Hematopoietic multipotent progenitor cell treated with erythropoietin and hydrocortisone succinate and interleukin-3 and kit ligand, for 15 days (in vitro differentiated cells): ENCODE measurements at places on chromosomes 16 and 17.
A peak's percentile ranks its signal among the peaks of the same experiment; 100 is the strongest.

- no peak for DNase-seq
Observed at GRCh38 chr16:85123891-85124635, 11.8 kb upstream of the CIBAR2 start.

GRCh38 chr17:4422864-4423263, 10.9 kb upstream of the SPNS3 start:
- no peak for DNase-seq

DNA sequence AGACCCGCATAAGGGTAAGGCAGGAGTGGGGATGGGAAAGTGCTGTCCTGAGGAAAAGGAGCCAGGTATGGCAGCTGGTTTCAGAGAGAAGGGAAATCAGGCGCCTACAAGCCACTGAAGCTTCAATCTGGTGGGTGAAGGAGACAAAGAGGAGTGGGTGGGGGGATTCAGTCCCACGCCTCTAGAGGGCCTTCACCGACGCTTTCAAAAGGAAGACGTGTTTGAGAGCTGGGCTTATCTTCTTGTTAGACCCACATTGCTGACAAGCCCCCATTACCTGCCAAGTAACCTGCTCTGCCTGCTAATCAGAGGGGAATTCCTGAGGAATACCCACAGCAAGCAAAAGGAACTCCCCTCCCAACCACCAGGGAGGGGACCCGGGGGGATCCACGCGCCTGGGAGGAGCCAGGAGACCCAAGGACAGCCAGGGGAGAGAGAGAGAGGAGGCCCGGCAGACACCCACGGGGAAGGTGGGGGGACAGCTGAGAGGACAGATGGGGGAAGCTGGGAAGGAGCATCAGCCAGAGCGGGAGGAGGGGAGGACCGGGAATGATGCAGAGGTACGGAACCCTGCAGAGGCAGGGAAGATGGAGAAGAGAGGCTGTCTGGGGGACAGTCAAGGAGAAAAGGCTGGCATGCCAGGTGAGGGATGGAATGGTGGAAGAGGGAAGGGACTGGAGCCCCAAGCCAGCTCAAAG, 1.0 kb downstream of the MTMR4 start:
- no peak for DNase-seq

DNA sequence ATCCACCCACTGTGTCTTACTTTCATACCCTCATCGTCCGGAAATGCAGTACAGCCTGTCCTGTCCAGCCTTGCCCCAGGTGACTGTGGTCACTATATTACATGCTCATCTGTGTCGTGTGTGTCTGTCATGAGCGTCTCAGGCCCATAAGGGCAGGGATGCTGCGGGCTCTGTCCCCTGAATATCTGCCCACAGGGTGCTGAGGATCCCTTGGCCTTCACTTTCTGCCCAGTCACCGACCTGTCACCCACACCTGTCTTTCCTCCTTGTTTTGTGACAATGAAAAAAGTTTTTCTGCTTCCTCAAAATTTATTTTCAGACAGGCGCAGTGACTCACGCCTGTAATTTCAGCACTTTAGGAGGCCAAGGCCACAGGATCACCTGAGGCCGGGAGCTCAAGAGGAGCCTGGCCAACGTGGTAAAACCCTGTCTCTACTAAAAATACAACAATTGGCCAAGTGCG, 1.4 kb upstream of the CTRB1 start:
- no peak for DNase-seq

DNA sequence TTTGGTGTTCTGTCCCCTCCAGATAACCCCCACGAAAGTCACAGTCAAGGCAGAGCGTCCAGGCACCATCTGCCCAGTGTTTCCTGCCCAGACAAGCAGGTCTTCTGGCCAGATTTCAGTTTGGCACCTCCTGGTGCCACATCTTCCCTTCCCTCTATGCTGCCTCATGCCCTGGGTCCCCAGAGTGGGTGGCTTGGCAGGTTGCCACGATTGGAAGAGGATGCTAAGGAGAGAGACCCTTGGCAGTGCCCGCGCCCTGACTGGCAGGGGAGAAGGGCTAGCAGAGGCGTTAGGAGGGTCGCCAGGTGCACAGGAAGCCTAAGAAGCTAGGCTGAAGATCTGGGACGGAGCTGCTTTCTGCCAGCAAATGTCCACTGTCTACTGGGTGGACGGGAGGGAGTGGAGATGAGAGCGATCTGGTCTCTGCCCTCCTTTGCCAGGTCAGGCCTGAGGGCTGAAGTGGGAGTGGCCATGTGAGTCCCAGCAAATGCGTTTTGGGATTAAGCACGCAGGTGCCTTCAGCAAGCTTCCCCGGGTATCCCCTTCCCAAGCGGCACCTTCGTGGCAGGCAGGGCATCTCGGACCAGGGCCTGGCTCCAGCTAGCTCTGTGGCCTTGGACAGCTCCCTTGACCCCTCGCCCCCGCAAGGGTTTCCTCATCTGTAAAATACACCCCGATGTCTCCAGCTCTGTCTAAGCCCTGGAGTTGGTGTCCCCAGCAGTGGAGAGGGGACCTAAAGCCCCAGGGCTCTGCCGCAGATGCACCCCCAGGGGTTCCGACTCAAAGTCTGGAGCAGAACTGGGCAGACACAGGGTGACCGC, 13.4 kb upstream of the CD300A start:
- DNase-seq: no peak

GRCh38 chr16:57462978-57463362, 491 bp downstream of the POLR2C start:
- no peak for DNase-seq

GRCh38 chr16:55056585-55057401, 126.1 kb downstream of the IRX5 start:
- no peak for DNase-seq

DNA sequence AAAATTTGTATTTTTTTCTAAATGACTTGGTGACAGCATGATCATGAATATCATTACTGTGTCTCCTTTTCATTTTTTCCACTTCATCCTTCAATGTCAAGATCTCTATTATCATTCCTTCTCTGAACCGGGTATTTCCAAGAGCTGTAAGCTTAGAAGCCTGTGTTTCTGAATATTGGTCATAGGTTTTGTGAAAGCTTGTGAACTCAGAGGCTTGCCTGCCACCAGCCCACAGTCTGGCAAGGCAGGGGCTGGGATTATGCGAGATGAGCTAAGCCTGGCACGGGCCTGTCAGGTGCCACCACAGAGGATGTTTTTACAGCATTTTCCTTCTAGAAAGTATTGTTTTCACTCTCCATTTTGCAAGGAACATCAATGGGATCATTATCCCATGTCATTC, 92.8 kb downstream of the MYH10 start:
- no peak for DNase-seq

- peak; percentile 41 for DNase-seq
Observed at GRCh38 chr16:3873482-3874173, 6.9 kb downstream of the CREBBP start.

- DNase-seq: no peak
Observed at GRCh38 chr16:70370924-70371323, 24.2 kb downstream of the DDX19A start.

GRCh38 chr17:61040666-61041065, 359.0 kb upstream of the TBX2 start:
- DNase-seq: no peak

DNA sequence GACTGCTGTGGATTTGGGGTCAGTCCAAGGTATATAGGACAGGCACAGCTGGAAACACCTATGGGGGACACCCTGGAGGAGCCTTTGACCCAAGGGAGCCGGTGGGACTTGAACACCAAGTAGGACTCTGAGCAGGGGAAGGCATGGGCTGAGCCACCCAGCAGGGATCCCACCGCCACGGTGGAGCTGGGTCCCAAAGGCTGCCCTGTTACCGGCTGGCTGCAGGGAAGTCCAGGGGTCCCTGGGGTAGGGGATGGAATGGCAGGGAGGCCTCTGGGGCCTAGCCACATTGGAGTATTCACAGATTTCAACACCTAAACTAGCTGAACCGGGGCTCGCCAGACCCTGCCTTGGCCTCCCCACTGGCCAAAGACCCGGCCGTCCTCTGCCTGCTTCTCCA, 39.7 kb upstream of the CREBBP start:
- DNase-seq: no peak

DNA sequence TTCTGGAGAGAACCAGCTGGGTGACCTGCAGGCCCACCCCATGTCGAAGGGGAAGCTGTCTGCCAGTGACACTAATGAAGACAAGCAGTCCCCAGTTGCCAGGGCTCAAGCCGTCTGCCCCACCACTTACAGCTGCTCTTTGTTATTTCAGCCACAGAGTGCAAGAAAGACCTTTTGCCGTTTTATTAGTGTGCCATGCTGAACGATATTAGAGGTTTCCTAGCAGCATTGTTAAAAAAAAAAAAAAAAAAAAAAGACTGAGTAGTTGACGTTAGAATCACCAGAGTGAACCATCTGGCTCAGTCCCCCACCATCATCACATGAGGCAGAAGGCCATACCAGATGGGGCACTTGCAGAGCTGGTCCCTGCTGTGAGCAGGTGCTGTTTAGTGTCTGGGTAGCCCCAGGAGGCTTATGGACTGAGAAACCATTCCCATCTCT, 26.5 kb upstream of the SLC39A11 start:
- DNase-seq: no peak

- DNase-seq: no peak
Observed at GRCh38 chr16:48834576-48834975, 224.6 kb upstream of the N4BP1 start.

- DNase-seq: peak; percentile 94
Observed at GRCh38 chr17:4554997-4555799, at the start of gene MYBBP1A. Gene MYBBP1A (minus strand): TSS chr17:4555384. CDS start chr17:4555324, 60 bp downstream.

- DNase-seq: no peak
Observed at GRCh38 chr17:66620528-66620927, 214.4 kb upstream of the CACNG5 start.

GRCh38 chr17:73841431-73842060, 197.3 kb upstream of the SDK2 start:
- DNase-seq: no peak

- no peak for DNase-seq
Observed at GRCh38 chr17:43044024-43044423, 19.0 kb downstream of the RND2 start.

DNA sequence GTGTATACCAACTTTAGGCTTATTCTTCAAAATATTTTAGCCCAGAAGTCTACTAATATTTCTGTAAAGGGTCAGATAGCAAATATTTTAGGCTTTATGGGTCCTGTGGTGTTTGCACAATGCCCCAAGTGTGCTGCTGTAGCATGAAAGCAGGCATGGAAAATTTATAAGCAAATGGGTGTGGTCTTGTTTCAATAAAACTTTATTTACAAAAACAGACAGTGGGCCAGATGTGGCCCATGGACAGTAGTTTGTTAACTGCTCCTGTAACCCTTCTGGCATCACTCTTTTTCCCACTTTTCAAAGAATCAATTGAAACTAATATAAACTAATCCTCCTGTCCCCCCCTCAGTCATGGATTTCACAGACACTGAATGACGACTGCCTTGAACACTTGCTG, 410.7 kb downstream of the SHISA9 start:
- no peak for DNase-seq

DNA sequence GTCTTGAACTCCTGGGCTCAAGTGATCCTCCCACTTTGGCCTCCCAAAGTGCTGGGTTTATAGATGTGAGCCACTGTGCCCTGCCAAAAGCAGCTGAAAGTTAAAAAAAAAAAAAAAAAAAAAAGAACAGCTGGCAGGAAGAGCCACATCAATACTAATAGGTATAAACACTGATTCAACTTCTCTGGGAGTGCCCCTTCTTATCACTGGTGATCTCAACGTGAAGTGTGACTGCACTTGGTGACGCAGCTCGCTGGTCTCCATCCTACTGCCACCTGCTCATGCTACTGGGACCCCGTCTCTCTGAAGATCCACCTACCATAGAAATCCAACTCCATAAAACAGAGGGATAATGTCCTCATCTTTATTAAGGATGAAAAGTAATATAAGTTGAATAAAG, 40.8 kb downstream of the RNF157 start:
- DNase-seq: no peak

DNA sequence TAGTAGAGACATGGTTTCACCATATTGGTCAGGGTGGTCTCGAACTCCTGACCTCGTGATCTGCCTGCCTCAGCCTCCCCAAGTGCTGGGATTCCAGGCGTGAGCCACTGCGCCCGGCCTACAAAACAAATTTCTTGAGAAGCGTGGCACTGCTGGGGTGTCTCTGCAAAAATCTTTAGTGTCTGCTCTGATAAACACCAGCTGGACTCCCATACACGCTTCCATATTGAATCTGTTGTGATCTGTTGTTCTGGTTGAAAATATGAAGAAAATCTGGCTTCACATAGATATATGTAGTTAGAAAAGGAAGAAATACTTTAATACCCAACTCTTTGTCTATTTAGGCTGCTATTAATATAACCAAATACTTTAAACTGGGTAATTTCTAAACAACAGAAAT, 33.3 kb downstream of the VPS53 start:
- DNase-seq: no peak

GRCh38 chr16:2284001-2284770, 16.3 kb upstream of the RNPS1 start:
- no peak for DNase-seq

DNA sequence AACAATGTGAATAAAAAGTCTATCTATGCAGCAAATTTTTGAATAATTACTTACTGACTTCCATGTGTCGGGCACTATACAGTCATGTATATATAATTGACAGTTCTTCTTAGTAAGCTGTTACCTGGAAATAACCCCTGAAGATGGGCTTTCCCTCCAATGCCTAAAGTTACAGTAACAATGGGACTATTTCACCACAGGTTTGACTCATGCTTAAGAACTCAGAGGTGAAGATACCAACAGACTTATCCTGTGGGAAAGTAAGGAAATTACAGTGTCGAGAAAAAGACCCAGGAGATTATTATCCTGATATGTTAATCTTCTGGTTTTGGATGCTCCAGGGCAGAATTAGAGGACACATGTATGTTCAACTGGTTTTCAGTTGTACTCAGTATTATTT, 601.5 kb upstream of the SOX9 start:
- DNase-seq: no peak

- DNase-seq: no peak
Observed at GRCh38 chr17:68969101-68969500, 13.9 kb upstream of the ABCA8 start.

GRCh38 chr17:57419940-57420550, 163.7 kb downstream of the MSI2 start:
- DNase-seq: no peak

GRCh38 chr16:24668481-24669061, 60.9 kb upstream of the TNRC6A start:
- no peak for DNase-seq

GRCh38 chr17:82199496-82199895, 13.1 kb downstream of the CCDC57 start:
- DNase-seq: no peak

GRCh38 chr16:47043200-47043599, 69.7 kb upstream of the DNAJA2 start:
- no peak for DNase-seq
